ENCODE measurements at places on chromosomes 4 and X.

DNA sequence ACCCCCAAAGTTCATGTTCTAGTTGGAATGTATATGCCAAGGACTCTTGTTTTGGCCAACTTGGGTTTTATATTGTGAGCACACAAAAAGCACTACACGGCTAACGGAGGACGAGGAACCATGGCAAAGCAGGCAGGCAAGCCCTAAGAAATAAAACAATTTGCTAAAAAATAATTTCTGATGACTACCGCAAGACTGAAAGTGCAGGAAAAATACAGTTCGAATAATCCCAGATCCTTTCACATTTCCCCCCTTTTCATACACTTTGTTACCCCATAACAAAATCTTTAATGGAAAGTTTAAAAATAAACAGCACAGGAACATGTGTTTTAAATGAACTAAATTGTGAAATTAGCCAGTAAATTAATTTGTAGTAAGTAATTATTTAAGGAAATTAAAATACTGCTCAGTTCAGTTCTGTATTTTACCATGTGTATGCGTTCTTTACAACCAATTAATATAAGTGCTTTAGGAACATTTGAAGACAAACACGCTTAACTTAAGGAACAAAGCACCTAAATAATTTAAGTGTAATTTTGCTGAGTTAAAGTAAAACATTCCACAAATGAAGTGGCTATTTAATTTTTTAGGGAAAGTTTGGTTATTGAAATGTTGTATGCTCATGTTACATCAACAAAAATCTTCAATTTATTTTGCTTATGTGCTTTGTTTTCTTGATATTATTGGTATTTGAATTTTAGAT is 12.4 kb upstream of the PITX2 start:
- DNase-seq = no peak

DNA sequence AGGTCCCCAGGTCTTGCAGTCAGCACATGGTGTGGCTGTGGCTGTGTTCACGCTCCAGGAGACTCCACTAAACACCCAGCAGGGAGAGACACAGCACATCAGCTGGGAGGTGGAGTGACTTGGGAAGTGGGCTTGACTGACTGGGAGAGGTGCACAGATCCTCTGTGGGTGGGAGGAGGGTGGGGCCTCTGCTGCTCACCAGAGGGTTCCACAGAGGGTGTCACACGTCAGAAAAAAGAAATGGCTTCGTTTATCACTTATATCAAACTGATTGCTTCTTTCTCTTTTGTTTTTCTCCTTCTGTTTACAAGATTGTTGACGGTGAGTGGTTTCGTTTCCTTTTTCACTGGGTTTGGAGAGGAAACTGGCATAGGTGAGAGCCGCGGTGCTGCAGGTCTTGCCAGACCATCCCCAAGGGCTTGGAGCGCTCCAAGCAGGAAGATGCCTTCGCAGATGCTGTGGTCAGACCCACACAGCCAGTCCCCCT is 24.8 kb upstream of the FAM193A start:
- peak; percentile 66 for DNase-seq

GRCh38 chr4:148076964-148077363 is 345.1 kb downstream of the ARHGAP10 start:
- DNase-seq = no peak

GRCh38 chrX:46912603-46913491 is 626 bp downstream of the JADE3 start:
- DNase-seq = no peak

DNA sequence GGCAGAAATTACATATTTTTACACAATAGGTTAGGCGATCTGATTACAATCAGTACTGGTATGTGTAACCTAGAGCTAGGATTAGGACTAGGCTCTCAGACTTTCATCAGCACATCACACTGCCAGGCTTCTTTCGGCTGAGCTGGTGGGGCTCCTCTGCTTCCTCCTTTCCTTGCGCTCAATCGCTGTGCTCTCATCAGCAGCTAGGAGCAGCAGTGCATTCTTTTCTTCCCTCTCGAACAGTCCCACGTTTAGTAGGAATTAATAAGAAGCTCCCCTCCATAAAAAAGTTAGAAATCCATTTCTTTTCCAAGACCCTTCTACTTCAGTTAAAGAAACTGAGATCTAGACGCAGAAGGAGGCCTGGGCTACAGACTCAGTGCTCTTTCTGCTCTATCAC is 350.4 kb downstream of the SPRY1 start:
- no peak for DNase-seq

GRCh38 chrX:36986231-36986630 is 21.9 kb upstream of the FAM47C start:
- DNase-seq = peak; percentile 73

- DNase-seq = no peak
These were observed 79.1 kb upstream of the SLC6A14 start for GRCh38 chrX:116357329-116357728.

DNA sequence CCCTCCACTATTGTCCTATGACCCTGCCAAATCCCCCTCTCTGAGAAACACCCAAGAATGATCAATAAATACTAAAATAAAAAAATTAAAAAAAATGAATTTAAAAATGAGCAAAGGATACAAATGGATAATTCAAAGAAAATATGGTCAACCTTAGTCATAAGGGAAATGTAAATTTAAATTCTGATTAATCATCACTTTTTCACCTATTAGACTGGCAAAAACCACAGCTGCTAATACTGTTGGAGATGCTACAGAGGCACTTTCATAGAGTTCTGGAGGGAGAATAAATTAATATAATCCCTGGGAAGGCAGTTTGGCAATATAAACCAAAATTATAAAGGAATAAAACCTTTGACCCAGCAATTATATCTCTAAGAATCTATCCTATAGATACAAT is 50.3 kb downstream of the LRBA start:
- no peak for DNase-seq

- DNase-seq = peak; percentile 11
These were observed 958.3 kb upstream of the ADGRL3 start for GRCh38 chr4:60241866-60242265.

DNA sequence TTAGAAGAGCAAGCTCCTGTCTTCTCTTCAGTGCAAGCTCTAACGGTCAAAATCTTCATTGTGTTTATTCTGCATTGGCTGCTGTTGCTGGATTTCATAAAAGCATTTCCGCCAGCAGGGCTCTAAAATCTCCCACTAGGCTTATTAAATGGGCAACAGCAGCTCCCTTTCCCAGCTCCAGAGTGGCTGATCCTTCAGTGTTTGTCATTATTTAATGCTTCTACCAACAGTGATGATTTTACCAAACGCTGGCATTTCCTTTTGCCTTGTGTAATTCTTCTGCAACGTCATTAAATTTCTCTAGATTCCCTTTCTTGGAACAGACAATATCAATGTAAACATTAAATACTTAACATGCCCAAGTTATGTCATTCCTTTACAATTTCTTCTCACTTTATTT is 20.1 kb downstream of the SLC7A11 start:
- no peak for DNase-seq

DNA sequence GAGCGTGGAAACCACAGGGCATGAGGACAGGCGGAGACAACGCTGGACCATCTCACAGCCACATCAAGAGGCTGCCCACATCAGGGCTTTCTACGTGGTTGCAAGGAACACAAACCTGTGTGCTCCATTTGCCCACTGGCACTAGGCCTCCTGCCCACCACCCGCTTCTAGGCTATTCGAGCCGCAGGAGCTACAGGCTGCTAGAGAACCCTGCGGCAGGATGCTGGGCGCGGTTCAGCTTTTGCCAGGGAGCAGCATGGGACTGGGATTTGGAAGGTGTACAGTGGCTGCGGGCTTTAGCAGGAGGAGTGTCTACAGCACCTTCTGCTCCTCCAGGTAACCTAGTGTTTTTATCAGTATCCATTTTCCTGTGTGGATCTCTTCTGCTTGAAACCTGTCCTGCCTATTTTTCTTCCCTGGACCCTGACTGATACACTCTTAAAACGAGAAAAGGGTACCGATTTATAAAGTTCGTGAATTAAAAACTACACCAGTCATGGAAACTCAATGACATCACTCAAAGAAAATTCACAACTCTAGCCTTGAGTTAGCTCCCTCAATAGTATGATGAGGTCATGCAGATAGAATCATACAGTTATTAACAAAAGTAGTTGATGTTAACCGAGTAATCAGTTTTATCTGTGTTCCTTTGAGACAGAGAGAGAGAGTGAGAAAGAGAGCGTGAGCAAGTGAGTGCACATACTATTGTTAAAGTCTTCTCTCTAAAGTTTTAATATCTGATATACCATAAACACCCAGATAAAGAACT is 12.8 kb downstream of the NOP14 start:
- DNase-seq = no peak

GRCh38 chr4:122890147-122890795 is 32.1 kb downstream of the NUDT6 start:
- DNase-seq = no peak

DNA sequence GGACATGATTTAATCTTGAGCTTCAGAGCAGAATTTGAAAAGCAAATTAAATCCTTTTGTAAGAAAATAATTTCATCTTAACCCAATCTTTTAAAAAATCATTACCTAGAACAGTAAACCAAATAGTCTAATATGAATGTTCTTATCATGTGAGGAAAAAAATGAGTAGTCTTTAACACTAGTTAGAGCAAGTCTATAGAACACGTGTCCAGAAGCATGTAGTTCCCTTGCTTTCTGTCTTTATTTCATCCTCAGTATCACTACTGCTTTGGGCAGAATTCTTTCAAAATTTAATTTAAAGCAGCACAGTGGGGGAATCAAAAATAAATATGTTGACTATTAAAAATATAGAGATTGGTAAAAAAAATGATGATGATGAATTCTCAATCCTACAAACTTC is 2.1 kb downstream of the RBM47 start:
- no peak for DNase-seq

GRCh38 chr4:28724239-28724638 is 1863.6 kb downstream of the STIM2 start:
- no peak for DNase-seq

GRCh38 chr4:80142394-80143306 is 54.7 kb upstream of the PRDM8 start:
- no peak for DNase-seq

- no peak for DNase-seq
These were observed 83.7 kb downstream of the PRDM5 start for GRCh38 chr4:120838784-120839183.

GRCh38 chr4:25547343-25547742 is 108.3 kb upstream of the SLC34A2 start:
- DNase-seq = no peak

GRCh38 chr4:108118505-108118904 is 50.2 kb downstream of the LEF1 start:
- DNase-seq = no peak

- no peak for DNase-seq
These were observed 37.0 kb upstream of the CLNK start for GRCh38 chr4:10721616-10722015.

GRCh38 chr4:82726596-82726995 is 72.0 kb downstream of the SCD5 start:
- no peak for DNase-seq

DNA sequence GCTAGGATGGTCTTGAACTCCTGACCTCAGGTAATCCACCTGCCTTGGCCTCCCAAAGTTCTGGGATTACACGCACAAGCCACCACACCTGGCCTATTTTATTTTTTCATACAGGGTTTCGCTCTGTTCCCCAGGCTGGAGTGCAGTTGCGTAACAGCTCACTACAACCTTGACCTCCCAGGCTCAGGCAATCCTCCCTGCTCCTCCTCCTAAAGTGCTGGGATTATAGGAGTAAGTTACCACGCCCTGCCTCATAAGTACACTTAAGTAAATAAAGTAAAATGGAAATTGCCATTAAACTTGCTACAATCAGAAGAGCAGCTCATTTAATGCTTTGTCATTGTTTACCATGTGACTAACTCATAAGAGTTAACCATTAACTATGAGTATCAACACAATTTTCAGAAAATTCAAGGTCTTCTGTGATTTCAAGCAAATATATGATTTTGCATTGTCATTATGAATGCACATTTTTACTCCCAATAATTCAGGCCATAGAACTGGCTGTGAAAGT is 12.3 kb downstream of the UGDH start:
- DNase-seq = no peak

DNA sequence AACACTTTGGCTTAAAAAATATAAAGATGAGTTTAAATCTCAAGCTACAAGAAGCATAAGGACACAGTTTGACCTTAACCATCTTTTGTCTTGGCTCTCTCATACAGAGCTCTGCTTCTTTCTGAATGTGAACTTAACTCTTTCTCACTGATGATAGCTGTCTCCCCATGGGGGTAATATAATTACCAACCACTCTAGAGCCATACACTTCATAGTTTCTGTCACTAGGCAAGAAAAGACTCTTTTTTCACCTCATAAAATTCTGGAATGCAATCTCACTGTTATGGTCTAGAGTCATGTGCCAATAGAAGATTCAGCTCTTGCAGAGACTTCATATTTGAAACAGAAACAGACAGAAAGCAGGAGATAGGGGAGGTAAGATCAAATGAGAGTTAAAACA is 481.7 kb upstream of the AGA start:
- DNase-seq = no peak

- DNase-seq = no peak
These were observed 647.0 kb upstream of the PCDH10 start for GRCh38 chr4:132502096-132502552.
